Mammary microvascular endothelial cell (primary cell): ENCODE measurements at places on chromosomes 13 and 19. TPM values are rescaled to one million over a fixed set of nuclear protein-coding genes. Genes with fewer than 3 reads are reported as not detected.

The ZFR2 gene
- total RNA-seq: not detected in 2 replicates

The ETV2 gene
- 0.30 and 0.87 TPM in 2 replicates for total RNA-seq

The CGB5 gene
- total RNA-seq: not detected in 2 replicates

The ZNF723 gene
- not detected in 2 replicates for total RNA-seq

The FFAR1 gene
- total RNA-seq: not detected in 2 replicates

The MEDAG gene
- total RNA-seq: 3.7 and 4.6 TPM in 2 replicates

The TPP2 gene
- 47.8 and 49.8 TPM in 2 replicates for total RNA-seq

The STOML3 gene
- total RNA-seq: not detected in 2 replicates

The SIGLEC8 gene
- not detected in 2 replicates for total RNA-seq

The CLEC17A gene
- not detected in 2 replicates for total RNA-seq

The OXGR1 gene
- total RNA-seq: not detected in 2 replicates

The FGF22 gene
- total RNA-seq: not detected in 2 replicates

The KLK12 gene
- total RNA-seq: not detected in 2 replicates

The RNASEH2B gene
- 36.7 and 39.2 TPM in 2 replicates for total RNA-seq

The STK24 gene
- 86.2 and 87.7 TPM in 2 replicates for total RNA-seq

The IZUMO2 gene
- total RNA-seq: not detected in 2 replicates

The KIR2DL4 gene
- not detected in 2 replicates for total RNA-seq

The PRKCG gene
- total RNA-seq: not detected in 2 replicates

The LRG1 gene
- total RNA-seq: 0.73 and 0.79 TPM in 2 replicates

The F10 gene
- not detected in 2 replicates for total RNA-seq

The GPR4 gene
- total RNA-seq: 22.5 and 26.0 TPM in 2 replicates

The DNASE2 gene
- 36.9 and 41.3 TPM in 2 replicates for total RNA-seq

The LRP3 gene
- total RNA-seq: 16.4 and 19.7 TPM in 2 replicates

The TUBGCP3 gene
- 17.2 and 17.9 TPM in 2 replicates for total RNA-seq

The C2CD4C gene
- total RNA-seq: under 0.01 and 0.10 TPM in 2 replicates

The ZNF91 gene
- total RNA-seq: 5.6 and 6.6 TPM in 2 replicates

The CYP2F1 gene
- total RNA-seq: not detected in 2 replicates

The ZNF429 gene
- total RNA-seq: 2.3 and 2.7 TPM in 2 replicates

The BEST2 gene
- total RNA-seq: not detected in 2 replicates

The CCDC97 gene
- 10.6 and 14.3 TPM in 2 replicates for total RNA-seq

The GDF15 gene
- total RNA-seq: 412 and 428 TPM in 2 replicates

The CATSPERD gene
- total RNA-seq: not detected in 2 replicates

The TIMM44 gene
- total RNA-seq: 60.7 and 70.1 TPM in 2 replicates

The RDH8 gene
- total RNA-seq: not detected in 2 replicates

The HS6ST3 gene
- total RNA-seq: 0.10 TPM in 1 of 2 replicates, not detected in the other

The CEACAM3 gene
- total RNA-seq: not detected in 2 replicates

The GPC5 gene
- total RNA-seq: 0.05 and 0.40 TPM in 2 replicates

The ANGPTL8 gene
- total RNA-seq: not detected in 2 replicates

The UPF1 gene
- total RNA-seq: 42.9 and 49.8 TPM in 2 replicates

The KLK4 gene
- total RNA-seq: not detected in 2 replicates

The SYT3 gene
- not detected in 2 replicates for total RNA-seq

The FBN3 gene
- not detected in 2 replicates for total RNA-seq

The OR10H1 gene
- total RNA-seq: not detected in 2 replicates
